Activated CD8-positive, alpha-beta memory T cell treated with anti-CD3 and anti-CD28 coated beads, Interleukin-2, amount 10 ng/mL, durations not matched to agents 7 days and 5 days (primary cell): ENCODE measurements at places on chromosomes 5 and 9. TPM values are rescaled to one million over a fixed set of nuclear protein-coding genes. Genes with fewer than 3 reads are reported as not detected.

Gene NOXA1
- total RNA-seq, result 0.53 TPM

Gene PCDHB4
- not detected for total RNA-seq

Gene GLT6D1
- total RNA-seq, result not detected

Gene TIMD4
- 10.2 TPM for total RNA-seq

DNA sequence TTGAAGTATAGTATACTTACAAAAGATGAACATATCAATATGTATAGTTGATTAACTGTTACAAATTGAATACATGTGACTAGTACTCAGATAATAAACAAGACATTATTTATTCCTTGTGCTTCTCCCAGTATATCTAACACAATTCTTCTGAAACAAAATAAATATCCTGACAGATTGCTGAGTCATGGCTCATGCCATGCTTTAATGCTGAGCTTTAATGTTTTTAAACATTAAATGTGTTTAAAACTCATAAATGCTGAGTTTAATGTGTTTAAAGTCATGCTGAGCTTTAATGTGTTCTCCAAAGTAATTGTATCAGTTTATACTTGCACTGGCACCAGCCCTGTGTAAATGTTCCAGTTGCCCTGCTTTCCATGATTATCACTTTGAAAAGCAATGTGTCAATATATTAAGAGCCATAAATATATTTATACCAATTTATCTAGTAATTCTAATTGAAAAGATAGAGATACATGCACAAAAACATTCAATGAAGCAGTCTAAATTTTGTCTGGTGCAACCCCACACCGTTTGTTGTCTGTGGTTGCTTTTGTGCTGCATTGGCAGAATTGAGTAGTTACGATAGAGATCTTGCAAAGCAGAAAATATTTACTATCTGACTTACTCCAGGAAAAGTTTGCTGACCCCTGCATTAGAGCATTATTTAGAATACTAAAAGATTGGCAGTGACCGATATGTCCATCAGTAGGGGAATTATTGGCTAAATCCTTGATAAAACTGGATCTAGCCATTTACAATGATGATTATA is 15.7 kb downstream of the KIAA1958 start:
- H3K4me1 ChIP-seq, result no peaks in the 10 kb centered on the region
- no peak for DNase-seq
- peaks cover 9% of the 10 kb centered on the region for H3K36me3 ChIP-seq
- no peak overlapping the region for H3K4me3 ChIP-seq

- no peak overlapping the region for H3K4me3 ChIP-seq
- H3K27me3 ChIP-seq, result peaks cover 10% of the 10 kb centered on the region
Observed at GRCh38 chr5:151622367-151623088, 31.4 kb upstream of the FAT2 start.
